ENCODE measurements at places on chromosomes 11 and 22.
A peak's percentile ranks its signal among the peaks of the same experiment; 100 is the strongest.

DNA sequence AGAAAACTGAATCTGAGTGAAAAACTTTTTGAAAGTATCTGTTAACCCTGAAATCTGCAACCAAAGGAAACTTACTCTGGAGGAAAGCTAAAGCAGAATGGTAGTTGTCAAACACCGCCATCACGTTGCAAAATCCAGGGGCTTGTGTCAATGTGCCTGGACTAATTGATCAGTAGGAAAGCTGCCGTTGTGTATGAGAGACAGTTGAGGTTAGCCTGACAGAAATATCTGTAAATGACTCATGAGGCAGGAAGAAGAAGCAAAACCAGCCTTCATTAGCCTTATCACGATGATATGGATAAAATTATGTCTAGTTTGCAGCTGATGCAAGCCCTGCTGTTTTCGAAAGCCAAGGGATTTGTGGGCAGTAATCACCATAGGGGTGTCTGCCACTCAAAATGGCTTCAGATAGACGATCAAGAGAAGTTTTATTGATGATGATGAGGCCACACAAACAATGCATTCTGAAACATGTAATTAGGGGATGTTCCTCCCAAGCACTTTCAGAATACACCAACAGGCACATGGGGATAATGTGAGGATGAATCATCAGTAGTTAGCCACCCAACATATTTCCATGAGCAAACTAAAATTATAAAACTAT lies 8.9 kb downstream of the SCGB1A1 start:
- peak; percentile 42 for DNase-seq

DNA sequence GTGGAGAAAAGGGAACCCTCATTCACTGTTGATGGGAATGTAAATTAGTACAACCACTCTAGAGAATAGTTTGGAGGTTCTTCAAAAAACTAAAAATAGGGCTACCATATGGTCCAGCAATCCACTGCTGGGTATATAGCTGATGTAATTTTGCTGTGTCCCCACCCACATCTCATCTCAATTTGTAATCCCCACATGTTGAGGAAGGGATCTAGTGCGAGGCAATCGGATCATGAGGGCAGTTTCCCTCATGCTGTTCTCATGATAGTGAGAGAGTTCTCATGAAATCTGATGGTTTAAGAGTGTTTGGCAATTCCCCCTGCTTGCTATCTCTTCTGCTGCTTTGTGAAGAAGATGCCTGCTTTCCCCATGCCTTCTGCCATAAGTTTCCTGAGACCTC lies 17.1 kb upstream of the OR52M1 start:
- DNase-seq = no peak

DNA sequence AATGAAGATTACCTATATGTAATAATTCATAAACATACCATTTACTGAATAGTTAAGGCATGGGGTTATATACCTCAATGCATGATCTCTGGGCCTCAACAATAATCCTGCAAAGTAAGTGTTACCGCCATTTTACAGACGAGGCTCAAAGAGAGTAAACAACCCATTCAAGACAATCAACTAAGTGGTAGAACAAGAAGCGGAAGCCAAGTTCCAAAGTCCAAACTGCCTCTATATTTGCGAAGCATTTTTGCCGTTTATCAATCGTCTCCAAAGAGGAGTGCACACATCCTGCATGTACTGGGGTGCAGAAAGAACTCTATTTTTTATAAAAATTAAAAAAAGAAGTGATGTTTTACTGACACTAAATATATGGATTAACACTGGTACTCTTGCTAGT lies 27.5 kb upstream of the P4HA3 start:
- DNase-seq = no peak

DNA sequence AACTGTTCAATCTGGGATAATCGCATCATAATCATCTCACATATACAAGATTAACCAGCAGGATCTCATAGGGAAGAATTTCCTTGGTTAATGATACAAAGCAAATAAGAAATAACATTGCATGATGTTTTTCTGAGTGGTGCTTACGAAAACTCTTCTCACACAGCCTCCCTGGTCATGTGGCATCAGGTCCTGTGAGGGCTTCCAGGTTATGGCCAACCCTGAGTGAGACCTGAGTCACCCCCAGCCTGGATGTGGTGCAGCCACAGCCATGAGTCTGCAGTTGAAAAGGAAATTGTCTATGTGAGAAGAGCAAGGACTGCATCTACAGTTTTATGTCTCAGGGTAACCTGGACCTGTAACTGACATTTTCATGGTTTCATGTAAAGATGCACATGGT lies 90.5 kb upstream of the XKR3 start:
- no peak for DNase-seq

GRCh38 chr22:30004694-30005093 lies 75.6 kb upstream of the HORMAD2 start:
- no peak for DNase-seq

DNA sequence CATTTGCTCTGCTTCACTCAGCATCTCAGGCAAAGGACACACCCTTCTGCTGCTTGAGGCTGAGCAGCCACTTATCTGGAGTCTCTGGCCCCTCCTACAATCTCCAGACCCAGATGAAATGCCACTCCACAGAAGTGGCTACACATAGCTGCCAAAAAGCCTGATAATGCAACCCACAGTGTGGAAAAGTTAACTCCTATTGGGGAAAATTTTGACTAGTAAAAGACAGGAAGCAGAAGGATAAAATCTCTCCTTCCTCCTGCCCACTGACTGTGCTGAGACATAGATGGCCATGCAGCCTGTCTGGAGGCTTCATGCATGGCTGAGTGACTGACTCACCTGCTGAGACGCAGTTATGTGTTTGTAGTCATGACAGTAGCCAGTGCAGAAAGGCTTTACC lies 92.3 kb upstream of the TEAD1 start:
- DNase-seq = peak; percentile 58

DNA sequence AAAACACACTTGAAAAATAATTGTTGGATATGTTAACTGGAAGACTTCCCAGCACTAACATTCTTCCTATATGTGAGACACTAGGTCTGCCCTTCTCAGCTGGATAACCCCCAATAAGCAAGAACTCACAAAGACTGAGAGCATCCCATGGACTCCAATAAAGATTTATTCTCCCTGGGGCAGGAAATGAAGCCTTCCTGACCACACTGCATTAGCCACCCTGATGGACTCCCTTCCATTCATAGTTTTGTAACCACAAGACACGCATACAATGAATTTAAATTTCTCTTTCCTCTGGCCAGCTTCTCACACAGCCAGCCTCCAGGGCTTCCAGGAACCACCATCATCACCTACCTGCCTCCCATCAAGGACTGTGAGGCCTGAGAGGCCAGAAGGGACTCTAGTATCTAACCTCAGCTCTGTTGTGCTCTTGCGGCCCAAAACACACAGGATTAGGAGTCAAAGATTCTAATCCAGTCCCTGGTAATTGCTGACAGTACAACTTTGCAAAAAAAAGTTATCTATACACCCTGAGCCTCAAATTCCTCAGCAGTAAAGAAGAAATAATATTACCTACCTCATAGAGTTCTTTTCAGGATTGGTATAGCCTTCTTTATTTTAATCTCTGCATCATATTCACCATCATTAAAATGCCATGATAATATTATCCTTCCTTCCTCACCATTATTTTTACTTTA lies 45.6 kb upstream of the GDPD4 start:
- no peak for DNase-seq

GRCh38 chr22:21996175-21996720 lies 13.7 kb upstream of the TOP3B start:
- DNase-seq = no peak

GRCh38 chr11:46554213-46555147 lies 39.3 kb downstream of the AMBRA1 start:
- peak; percentile 72 for DNase-seq

GRCh38 chr11:17526326-17526725 lies 17.9 kb downstream of the USH1C start:
- no peak for DNase-seq

DNA sequence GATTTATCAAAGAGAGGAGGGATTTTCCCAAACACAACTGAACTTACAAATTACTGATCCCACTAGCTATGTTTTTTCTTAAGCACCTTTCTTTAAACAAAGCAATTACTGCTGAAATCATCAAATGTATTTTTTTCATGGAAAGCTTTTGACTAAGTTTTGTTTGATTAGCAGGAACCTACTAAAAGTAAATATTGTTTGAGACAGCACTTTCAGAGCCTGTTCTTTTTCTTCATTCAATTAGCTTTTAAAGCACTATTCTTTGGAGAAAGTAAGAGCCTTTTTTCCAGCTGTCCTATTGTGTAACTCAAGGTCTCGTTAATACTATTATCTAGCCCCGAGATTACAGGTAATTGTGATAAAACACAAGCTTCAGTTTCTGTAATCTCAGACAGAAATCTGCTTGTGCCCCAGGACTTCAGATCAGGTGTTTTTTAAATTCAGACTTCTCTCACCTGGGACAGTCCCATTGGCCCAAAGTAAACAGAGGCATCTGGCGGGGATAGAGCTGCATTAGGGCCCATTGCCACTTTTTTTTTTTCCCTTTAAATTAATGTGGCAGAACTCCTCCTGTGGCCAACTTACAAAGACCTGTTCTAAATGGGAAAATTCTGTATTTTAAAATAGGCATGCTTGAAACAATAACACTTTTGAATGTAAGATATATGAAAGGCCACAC lies 11.0 kb downstream of the CSTPP1 start:
- no peak for DNase-seq

DNA sequence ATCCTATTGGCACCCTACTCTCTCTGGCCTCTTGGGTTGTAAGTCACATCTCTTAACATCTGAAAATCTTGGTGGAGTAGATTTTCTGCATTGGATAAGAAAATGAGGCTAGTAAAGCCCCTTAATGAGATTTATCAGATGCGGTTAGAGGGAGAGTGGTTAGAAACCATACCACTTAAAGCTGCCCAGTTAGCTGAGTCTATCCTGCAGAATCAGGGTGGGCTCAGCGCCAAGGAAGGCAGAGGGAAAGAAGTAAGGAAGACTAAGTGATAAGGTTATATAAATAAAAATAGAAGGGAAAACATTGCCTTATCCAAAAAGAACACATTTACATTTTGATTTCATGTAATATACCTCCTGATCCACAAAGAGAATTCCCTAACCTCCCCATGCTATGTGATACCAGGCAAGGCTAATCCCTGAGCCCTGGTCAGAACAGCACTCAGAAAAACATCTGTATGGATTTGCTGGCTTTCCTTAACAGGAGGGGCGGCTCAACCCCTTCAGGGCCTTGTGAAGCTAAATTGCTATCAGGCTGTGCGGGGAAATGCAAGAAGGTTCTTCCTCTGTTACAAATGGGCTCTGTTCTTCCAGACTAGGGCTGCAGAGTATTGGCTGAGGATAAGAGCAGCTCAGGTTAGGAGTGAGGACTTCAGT lies 101.7 kb downstream of the SNX19 start:
- DNase-seq = no peak

GRCh38 chr11:131944736-131945135 lies 574.3 kb downstream of the NTM start:
- DNase-seq = no peak

- no peak for DNase-seq
Measured at GRCh38 chr11:97009613-97010012, 619.8 kb downstream of the JRKL start.

GRCh38 chr11:44032299-44033085 lies 15.3 kb upstream of the ACCSL start:
- DNase-seq = no peak

- no peak for DNase-seq
Measured at GRCh38 chr22:38035530-38035885, 21.7 kb upstream of the PICK1 start.

GRCh38 chr11:10076458-10077141 lies 217.4 kb downstream of the SBF2 start:
- DNase-seq = peak; percentile 88

DNA sequence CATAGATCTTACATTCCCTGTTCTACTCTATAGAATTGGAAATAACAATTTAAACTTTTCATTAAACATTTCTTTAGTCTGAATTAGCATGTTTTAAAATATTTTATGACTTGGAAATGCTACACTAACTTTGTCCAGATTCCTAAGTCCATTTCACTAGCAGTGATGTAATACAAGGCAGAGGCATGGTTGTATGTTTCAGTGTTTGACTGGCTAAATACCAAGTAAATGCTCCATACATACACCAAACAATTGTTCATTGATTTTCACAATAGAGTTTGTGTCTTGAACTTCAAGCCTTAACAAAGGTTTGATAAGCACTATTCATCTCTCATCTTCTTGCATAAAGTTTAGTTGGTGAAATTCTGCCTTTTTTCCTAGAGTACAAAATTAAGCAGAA lies 13.5 kb downstream of the ZBED5 start:
- no peak for DNase-seq

- no peak for DNase-seq
Measured at GRCh38 chr11:78274739-78275138, 86.0 kb downstream of the USP35 start.

DNA sequence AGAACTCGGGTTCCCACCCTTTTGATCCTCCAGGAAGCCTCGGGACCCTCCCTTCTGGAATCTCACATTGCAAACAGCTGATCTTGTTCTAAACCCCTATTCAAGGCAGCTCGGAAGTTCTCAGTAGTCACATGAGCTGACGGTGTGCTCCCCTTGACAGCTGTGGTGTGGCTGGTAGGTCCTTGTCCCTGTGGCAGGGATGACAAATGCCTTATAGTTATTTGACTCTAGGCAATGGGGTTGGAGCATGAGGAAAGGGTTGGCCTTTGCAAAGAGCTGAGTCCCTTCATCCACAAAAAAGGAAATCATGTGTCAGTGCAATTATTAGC lies 23.6 kb downstream of the EIF4G2 start:
- no peak for DNase-seq

DNA sequence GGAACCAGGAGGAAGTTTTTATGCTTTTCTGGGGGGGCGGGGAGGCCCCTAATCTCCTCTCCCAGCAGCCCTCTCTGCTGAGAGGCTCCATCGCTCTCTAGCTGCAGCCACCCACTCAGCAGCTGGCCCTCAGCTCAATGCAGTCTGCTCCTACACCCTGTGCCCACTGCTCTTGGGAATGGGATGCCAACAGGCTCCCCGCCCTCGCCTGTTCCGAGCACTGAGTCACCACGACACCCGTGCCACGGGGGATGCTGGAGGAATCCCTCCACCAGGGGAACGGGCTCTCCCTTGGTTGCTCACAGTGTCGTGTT lies 23.5 kb upstream of the SUSD2 start:
- no peak for DNase-seq

DNA sequence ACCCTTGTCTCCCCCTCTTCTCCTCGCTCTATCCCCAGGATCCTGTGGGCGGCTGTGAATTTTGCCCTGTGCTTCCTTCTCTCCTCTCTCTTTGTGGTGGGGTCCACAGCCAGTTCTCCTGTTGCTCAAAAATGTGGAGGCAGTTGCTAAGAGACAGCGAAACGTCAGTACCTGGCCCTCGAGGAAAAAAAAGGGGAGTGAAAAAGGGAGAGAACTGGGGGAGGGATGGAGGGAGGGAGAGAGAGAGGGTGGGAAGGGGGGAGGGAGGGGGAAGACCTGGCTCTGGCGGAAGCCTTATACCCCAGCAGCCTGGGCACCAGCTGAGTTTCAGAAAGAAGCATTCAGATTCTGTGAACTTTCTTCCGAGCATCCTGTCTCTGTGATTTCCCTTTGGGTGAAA lies 2.1 kb upstream of the LRRC55 start:
- no peak for DNase-seq

DNA sequence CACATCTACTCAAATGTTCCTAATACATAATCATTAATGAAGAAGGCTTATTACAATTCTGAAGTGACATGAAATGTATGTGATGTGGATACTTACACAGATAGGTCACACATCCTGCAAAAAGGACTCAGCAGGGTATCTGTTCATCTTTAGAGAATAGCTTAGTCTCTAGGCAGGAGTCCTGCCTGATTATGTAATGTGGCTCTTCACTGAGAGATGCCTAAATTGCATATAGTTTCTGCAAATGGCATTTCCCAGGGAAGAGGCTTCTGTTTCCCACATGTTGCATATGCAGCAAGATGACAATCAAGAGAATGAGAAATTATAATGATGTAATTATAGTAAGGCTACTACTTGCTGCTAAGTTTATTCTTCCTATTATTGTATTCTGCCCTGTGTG lies 58.8 kb upstream of the SLC36A4 start:
- DNase-seq = no peak
